ENCODE measurements at places on chromosomes 11 and 22.
A peak's percentile ranks its signal among the peaks of the same experiment; 100 is the strongest.

- no peak for DNase-seq
Measured at GRCh38 chr11:65883786-65884715, 4.2 kb downstream of the FIBP start.

- peak; percentile 56 for DNase-seq
Measured at GRCh38 chr11:15890031-15890713, 466.2 kb downstream of the SOX6 start.

DNA sequence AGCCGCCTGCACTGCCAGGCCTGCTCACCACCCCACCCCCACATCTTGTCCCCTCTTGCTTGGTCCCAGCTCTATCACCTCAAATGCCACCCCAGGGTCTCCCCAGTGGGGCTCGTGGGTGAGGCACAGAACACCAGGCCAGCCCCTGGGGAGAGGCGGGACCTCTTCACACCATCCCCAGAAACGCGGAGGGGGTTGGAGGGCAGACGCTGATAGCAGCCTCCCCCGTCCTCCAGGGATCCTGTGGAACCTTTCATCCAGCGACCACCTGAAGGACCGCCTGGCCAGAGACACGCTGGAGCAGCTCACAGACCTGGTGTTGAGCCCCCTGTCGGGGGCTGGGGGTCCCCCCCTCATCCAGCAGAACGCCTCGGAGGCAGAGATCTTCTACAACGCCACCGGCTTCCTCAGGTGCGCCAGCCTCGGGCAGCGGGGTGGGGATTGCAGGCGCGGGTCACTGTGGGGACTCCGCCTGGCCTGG lies 5.8 kb downstream of the PKP3 start:
- no peak for DNase-seq

DNA sequence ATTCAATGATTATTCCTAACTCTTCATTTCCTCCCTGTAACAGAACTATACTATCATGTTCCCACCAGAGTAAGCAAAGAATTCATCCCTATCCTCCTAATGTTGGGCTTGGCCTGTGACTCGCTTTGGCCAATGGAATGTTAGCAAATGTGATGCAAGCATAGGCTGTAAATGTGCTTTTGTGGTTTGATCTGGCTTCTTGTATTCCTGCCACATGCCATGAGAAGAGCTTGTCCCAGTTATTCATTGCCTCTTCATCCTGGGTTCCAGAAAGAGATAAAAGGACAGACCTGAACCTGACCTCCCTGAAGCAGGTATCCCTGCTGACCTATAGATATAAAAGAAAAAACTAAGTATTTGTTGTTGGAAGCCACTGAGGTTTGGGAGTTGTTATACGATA lies 51.0 kb downstream of the SYTL2 start:
- DNase-seq: peak; percentile 94

GRCh38 chr11:113628912-113629311 lies 77.2 kb downstream of the TMPRSS5 start:
- DNase-seq: no peak

DNA sequence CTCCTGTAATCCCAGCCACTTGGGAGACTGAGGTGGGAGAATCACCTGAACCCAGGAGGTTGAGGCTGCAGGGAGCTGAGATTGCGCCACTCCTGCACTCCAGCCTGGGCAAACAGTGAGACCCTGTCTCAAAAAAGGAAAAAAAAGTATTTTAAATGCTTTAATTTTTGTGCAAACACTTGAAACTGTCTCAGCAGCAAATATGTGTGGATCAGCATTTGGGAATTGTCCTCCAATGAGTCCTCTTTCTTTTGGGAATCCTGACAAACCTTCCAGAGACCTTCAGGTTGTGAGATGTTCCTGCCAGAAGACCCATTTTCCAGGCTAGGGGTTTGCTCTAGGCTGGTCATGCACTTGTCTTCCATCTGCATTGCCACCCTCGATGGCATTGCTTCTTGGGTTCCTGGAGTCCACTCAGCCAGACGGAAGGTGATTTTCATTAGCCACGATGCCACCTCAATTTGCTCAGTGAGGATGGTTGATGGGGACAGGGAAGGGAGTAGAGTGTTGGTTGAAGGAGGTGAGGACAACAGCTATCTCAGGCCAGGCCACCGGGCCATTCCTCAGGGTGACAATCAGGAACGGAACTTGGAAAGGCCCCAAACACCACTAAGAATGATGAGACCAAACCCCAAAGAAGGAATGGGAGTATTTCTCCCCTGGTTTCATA lies 55.4 kb downstream of the ST14 start:
- DNase-seq: no peak

- DNase-seq: no peak
Measured at GRCh38 chr11:87954476-87954875, 220.8 kb downstream of the RAB38 start.

GRCh38 chr22:40289991-40290459 lies 56.3 kb upstream of the ADSL start:
- no peak for DNase-seq

DNA sequence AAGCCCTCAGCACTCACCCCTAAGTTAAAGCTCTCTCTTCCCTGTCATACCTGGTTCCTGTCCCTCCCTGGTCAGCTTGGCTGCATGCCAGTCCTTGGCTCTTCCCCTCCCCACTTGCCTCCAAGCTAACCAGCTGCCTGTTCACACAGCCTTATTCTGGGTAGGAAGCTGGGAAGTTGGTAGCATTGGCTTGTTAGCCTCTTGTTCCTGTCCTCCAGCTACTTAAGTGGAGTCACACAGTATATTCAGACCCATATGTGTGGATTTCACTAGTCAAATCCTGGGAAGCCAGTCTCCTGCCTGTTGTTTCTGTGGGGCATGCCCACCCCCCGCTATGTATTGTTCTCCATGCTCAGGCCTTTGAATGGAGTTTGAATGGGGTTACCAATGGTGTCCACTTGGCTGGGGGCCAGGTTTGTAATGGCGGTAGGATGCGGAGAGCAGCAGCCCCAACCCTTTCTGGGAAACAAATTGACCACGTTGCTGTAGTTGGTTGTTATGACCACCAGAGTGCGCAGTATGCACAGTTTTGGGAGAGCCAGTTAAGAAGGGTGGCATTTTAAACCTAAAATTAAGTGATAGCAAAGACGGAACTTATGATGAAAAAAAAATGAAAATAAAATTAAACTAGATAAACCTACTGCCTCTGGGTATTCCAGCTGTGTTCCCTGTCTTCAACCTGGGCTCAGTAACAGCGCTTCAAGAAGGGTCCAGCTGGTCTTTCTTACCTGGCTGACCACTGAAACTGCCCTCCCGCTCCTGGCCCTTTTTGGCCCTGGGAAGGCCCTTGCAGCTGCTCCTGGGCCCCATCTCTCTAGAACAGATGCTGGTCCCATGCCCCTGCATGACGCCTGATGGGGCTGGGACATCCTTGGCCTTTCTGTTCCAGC lies 10.7 kb upstream of the RPS3 start:
- DNase-seq: peak; percentile 79

DNA sequence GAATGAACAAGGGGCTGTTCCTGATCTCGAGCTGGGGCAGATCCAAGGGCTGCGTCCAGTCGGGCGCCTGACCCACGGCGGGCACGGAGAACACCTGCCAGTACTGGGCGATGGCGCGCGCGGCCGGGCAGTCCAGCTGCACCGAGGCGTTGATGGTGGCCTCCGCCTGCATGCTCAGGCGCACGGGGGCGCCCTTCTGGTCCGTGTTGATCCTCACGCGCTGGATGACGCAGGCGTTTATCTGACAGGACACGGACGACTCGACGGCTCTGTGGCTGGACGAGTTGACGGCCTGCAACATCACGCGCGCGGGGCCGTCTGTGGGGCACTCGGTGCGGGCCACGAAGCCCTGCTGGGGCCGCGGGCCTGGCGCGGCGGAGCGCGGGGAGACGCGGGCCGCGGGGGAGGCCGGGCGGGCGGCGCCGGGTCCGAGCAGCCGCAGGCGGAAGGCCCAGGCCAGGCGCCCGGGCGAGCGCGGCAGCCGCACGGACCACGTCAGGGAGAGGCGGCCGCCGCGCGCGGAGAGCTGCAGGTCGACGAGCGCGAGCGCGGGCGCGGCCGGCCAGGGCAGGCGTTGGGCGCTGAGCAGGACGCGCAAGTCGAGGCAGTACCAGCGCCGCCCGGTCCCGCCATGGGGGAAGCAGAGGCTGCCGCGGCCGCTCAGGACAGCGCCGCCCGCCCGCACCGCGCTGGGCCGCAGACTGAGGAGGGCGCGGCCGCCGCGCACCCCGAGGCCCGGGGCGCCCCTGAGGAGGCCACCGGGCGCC lies 511 bp downstream of the PKDREJ start:
- DNase-seq: peak; percentile 33

- no peak for DNase-seq
Measured at GRCh38 chr11:65576232-65576866, 496 bp downstream of the EHBP1L1 start.

DNA sequence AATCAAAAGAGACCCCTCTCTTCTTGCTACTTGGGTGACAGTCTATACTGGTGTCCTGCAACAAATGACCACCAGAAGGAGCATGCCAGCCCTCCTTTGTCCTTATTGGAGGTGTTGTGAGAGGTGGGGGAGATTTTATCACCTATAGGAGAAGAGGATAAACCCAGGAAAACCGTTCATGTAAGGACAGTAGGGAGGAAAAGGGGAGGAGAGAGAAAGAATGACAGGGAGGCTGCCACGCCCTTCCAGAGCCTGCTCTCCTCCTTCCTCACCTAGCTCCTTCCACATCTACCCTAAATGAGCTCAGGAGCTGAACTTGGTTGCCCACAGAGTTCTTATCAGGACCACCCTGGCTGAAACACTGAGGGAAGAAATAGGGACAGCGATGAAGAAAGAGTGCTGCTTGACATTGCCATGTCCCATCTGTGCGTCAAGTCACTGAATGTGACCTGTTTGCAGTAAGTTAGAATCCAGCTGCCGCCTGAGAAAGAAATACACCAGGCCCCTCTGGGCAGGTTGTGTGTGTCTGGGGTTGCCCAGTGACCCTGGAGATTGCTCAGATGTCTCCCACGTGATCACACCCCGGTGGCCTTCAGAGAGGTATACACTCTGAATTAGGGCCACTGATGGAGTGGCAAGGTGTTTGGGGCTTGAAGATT lies 40.4 kb upstream of the ETS1 start:
- no peak for DNase-seq

- no peak for DNase-seq
Measured at GRCh38 chr22:27518531-27519340, 282.8 kb downstream of the MN1 start.

DNA sequence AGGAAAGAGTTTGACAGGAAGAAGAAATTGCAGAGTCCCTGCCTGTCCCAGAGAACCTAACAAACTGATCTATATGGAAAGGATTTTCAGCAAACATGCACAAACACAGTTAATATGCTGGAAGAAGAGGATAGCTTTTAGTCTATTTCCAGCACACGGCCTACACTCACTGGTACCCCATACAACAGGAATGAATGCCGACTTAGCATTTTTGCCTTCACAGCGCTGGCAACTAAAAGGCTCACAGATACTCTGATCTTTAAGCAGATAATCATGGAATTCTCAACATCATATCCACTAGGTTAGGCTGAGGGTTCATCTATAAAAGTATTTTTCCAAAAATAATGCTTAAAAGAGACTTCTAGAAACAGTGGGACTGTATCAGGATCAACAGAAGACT lies 9.8 kb upstream of the TUBA8 start:
- DNase-seq: no peak

GRCh38 chr11:130720232-130721022 lies 195.9 kb downstream of the SNX19 start:
- no peak for DNase-seq

GRCh38 chr11:12705874-12706273 lies 31.7 kb downstream of the TEAD1 start:
- no peak for DNase-seq

- DNase-seq: no peak
Measured at GRCh38 chr11:61125310-61125684, 23.0 kb downstream of the CD5 start.

DNA sequence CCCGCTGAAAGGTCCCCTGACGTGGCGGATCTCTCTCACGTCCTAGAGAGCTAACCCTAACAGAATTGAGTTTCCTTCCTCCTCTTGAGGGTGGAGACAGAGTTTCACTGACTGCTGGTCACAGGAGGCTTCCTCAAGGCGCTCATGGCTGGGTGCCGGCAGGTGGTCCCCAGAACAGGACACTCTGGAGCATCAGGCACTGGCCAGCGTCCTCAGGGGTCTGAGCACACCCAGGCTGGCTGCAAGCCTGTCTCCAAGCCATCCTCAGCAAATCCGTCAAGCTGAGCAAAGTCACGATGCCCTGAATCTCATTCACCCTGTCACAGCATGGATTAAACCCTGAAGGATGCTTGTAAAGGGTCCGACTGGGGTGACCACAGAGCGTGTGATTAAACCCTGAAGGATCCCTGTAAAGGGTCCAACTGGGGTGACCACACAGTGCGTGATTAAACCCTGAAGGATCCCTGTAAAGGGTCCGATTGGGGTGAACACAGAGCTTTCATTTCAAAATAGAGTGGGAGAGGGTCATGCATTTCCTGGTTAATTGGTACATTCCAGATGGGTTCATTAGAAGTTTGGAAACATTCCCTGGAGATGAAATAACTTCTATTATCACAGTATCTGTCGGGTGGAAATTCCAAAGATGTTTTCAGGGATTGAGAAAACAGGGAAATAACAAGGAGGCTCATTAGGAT lies 473.0 kb downstream of the BRD1 start:
- DNase-seq: no peak

GRCh38 chr11:72727521-72727920 lies 24.7 kb downstream of the ARAP1 start:
- no peak for DNase-seq

DNA sequence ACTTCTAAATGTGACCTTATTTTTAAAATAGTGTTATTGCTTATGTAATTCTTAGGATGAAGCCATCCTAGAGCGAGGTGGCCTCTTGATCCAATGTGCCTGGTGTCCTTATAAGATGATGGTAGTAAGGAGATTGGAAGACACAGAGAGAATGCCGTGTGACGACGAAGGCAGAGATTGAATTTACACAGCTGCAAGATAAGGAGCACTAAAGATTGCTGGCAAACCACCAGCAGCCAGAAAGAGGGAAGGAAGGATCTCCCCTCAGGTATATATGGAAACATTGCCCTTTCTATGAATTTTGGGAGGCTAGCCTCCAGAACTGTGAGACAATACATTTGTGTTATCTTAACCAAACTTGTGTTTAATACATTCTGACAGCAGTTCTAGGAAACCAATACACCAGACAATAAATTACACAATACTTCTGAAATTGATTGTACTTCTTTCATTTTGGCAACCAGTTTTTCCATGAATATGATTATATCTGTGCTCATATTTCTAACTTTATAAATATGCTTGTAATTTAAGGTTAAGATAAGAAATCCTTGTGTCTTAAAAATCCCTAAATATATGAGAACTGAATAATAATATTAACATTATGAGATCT lies 86.3 kb upstream of the VPREB1 start:
- no peak for DNase-seq

DNA sequence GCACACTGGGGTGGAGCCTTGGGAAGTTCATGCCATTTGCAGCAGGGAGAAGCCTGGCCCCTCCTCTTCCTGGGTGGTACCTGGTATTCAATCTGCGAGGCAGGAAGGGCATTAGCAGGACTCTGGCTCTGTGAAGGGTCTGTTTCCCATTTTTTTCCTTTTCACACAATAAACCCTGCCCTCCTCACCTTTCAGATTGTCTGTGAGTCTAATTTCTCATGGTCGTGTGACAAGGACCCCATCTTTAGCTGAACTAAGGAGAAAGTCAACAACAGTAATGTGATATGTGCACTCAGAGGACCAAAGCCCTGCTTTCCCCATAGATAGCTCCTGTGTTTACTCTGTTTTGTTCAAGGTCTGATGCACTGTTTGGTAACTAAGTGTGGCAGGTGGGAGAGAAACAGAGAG lies 26.6 kb upstream of the CASP4 start:
- no peak for DNase-seq

Measured in fibroblast of upper back skin (primary cell).